ENCODE measurements at places on chromosomes 12 and 14. TPM values are rescaled to one million over a fixed set of nuclear protein-coding genes. Genes with fewer than 3 reads are reported as not detected.

Gene RND1
- 14.4 TPM for total RNA-seq

Gene WSCD2
- total RNA-seq = not detected

Gene PCED1B
- 46.9 TPM for total RNA-seq

Gene LRRK2
- 2.2 TPM for total RNA-seq

Gene KRT6B
- not detected for total RNA-seq

Gene FIGNL2
- 0.32 TPM for total RNA-seq

Gene NGB
- not detected for total RNA-seq

Gene KLHL33
- not detected for total RNA-seq

Gene RASAL1
- 0.55 TPM for total RNA-seq

Gene COCH
- total RNA-seq = 24.8 TPM

Gene PRICKLE1
- total RNA-seq = 0.73 TPM

Gene RDH16
- 0.09 TPM for total RNA-seq

Gene PCNX4
- 37.5 TPM for total RNA-seq

Gene SIX6
- total RNA-seq = not detected

Gene PPP1R36
- 0.24 TPM for total RNA-seq

Gene TBX3
- total RNA-seq = 23.9 TPM

Gene TAS2R13
- not detected for total RNA-seq

Gene NAA25
- total RNA-seq = 21.5 TPM

Gene KLRD1
- total RNA-seq = not detected

Gene RNF10
- 101 TPM for total RNA-seq

Gene CCDC184
- 3.4 TPM for total RNA-seq

Gene NTF3
- not detected for total RNA-seq

Gene GALNT4
- 2.9 TPM for total RNA-seq

Gene PTPRQ
- total RNA-seq = 0.02 TPM

Gene ZNF641
- total RNA-seq = 6.3 TPM

Gene RFLNA
- total RNA-seq = not detected

Gene KRT80
- total RNA-seq = 71.8 TPM

Gene CHGA
- total RNA-seq = 1.3 TPM

Gene CCDC177
- total RNA-seq = not detected

Gene MTA1
- 67.5 TPM for total RNA-seq

Gene NPFF
- not detected for total RNA-seq

Gene NKX2-1
- not detected for total RNA-seq

Gene KRT82
- not detected for total RNA-seq

Gene VDR
- total RNA-seq = 3.6 TPM

Gene KRT6C
- total RNA-seq = not detected

Gene ENDOU
- total RNA-seq = not detected

Gene TMBIM4
- total RNA-seq = 24.7 TPM

Gene GLI1
- 7.7 TPM for total RNA-seq

Gene RPGRIP1
- total RNA-seq = 0.23 TPM

Gene RNASE3
- not detected for total RNA-seq

Gene IGF1
- 0.30 TPM for total RNA-seq

Gene SLC10A1
- total RNA-seq = not detected
